ENCODE measurements at places on chromosomes 12 and 14. TPM values are rescaled to one million over a fixed set of nuclear protein-coding genes. Genes with fewer than 3 reads are reported as not detected.

The FITM1 gene
- not detected for total RNA-seq

The ARHGEF25 gene
- total RNA-seq: 36.2 TPM

The MNAT1 gene
- total RNA-seq: 37.1 TPM

The FOXM1 gene
- 1.2 TPM for total RNA-seq

The EP400 gene
- 10.1 TPM for total RNA-seq

The CELA1 gene
- not detected for total RNA-seq

The OTX2 gene
- total RNA-seq: not detected

The SMCO2 gene
- total RNA-seq: 1.4 TPM

The KRT82 gene
- not detected for total RNA-seq

The FOXN3 gene
- total RNA-seq: 18.1 TPM

The HOXC6 gene
- 4.7 TPM for total RNA-seq

The SLC10A1 gene
- not detected for total RNA-seq

The SERPINA12 gene
- not detected for total RNA-seq

The ERBB3 gene
- total RNA-seq: 0.23 TPM

The HEBP1 gene
- total RNA-seq: 16.6 TPM

The FAM222A gene
- 0.30 TPM for total RNA-seq
